ENCODE measurements at places on chromosomes 1 and 21.
A peak's percentile ranks its signal among the peaks of the same experiment; 100 is the strongest.

GRCh38 chr21:36506482-36506881, 26.6 kb upstream of the CLDN14 start:
- DNase-seq, result no peak

DNA sequence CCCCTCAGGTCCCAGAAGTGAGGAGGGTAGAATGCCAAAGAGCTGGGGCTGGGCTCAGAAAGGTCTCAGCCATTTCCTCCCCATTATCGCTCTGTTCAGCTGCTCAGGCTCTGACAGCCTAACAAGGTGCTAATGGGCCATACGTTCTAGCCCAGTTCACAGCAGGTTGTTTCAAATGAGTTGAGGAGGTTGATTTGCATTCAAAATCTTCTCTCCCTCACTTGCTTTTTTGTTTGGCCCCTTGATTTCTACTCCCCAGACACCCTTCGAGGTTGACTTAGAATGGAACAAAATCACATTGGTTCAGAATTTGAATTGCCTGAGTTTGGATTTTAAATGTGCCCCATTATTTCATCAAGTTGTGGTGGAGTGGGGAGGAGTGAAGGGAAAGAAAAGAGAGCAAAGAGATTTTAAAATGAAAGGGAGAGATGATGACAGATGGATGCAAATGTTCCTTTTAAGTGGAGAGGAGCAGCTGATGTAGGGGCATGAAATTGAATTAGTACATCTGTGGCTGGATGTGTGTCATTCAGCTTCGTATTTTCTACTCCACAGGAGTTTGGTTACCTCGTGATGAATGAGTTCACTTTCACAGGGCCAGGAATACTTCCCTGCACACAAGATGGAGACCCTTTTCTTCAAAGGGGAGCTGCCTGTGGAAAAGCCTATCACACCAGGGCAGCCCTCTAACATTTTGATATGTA, 425.8 kb upstream of the CAMK1G start:
- DNase-seq, result peak; percentile 33

DNA sequence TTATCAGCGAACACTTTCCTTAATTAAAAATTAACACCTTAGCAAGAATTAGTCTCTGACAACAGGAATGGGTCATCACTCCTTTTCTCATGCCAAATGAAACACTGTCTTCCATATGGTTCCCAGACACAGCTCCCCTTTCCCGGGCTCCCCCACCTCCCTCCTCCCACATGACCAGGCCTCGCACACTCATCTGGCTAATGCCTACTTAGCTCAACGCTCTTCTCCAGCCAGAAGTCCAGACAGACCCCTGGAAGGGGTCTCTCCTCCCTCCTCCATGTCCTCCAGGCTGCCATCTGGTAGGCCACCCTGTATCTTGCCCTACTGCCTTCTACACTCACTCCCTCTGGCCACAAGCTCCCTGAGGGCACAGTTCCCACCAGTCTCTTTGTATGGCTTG, 39.9 kb downstream of the KCNC4 start:
- no peak for DNase-seq

- no peak for DNase-seq
Measured at GRCh38 chr1:157540160-157540748, 12.1 kb downstream of the FCRL5 start.

DNA sequence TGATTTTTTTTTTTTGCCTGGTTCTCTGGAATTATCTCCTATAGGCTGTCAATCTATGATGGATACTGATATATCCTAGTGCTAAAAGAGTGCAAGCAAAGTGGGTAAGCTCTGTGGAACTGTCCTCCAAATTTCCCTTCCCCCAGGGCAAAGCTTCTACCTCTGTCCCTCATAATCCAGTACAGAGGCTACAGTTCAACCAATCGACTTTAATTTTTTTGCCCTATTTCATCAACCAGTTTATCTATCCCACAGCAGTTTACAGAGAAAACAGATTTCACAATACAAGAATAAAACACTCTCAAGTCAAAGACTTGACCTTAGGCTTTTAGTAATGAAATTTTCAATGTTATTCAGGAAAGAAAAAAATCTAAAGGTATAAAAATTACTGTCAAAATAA, 13.9 kb downstream of the PUM1 start:
- no peak for DNase-seq
